Stimulated activated CD8-positive, alpha-beta memory T cell treated with anti-CD3 and anti-CD28 coated beads, Interleukin-7, amount 100 ng/mL, for 48 hours (primary cell): ENCODE measurements at places on chromosomes 12 and 14.

DNA sequence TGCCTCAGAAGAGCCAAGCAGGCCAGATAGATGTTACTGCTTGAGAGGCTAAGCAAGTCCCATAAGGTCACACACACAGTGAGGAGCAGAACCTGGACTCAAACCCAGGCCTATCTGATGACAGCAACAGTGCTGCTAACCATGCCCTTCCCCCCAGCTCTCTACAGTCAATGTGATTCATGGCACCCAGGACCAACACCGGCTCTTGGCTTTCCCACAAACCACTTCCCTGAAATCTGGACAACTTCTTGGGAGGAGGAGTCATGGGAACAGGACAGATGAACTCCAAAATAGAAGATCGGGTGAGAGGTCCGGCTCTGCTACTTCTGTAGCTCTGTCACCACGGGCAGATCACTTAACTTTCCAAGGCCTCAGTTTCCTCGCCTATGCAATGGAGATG is 716 bp upstream of the PTGDR start:
- DNase-seq = no peak

GRCh38 chr12:69872804-69873203 is 47.8 kb downstream of the MYRFL start:
- DNase-seq = no peak

DNA sequence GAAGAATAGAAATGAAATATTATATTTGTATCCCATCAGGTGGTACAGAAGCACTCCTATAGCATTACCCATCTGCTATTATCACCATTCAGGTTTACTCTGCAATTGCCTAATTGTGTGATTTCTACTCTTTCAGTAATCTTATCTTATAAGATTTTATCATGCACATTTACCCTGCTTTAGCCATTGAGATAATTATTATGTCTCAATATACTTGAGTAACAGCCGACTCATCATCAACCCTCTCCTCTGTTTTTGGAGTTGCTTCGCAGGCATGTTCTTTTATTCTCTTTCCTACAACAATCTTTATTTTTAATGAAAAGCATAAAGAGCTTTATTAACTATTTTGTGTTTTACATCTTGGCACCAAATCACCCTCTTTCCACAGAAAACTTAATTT is 419.9 kb downstream of the LRIG3 start:
- no peak for DNase-seq

GRCh38 chr14:91284791-91285548 is 40.5 kb upstream of the GPR68 start:
- DNase-seq = no peak

- DNase-seq = no peak
Measured at GRCh38 chr12:32595251-32595650, 83.8 kb upstream of the DNM1L start.

DNA sequence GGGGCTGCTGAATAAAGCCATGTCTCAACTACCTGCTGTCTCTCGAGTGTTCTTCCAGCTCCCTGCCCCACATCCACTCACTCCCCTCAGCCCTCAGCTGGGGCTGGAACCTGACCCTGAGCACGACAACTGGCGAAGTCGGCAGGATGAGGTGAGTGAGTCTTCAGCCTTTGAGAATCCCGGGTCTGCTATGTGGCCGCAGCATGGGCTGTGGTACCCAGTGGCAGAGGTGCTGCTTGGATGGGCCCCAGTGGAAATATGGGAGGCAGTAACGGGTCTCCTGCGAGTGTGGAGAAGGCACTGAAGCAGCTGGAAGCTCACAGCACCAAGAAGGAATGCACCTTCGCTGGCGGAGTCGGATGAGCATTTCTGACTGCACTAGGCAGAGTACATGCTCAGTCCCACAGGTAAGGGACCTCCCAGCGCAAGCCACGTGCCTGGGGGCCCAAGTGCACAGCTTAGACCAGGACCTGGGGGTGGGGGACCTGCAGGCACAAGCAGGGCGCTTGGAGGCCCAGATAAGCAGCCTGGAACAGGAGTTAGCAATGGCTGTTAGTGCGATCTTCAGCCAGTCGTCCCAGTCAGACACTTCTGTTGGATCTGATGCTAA is 95.5 kb upstream of the TMPO start:
- no peak for DNase-seq

- no peak for DNase-seq
Measured at GRCh38 chr12:105676694-105677093, 346.2 kb downstream of the C12orf75 start.

DNA sequence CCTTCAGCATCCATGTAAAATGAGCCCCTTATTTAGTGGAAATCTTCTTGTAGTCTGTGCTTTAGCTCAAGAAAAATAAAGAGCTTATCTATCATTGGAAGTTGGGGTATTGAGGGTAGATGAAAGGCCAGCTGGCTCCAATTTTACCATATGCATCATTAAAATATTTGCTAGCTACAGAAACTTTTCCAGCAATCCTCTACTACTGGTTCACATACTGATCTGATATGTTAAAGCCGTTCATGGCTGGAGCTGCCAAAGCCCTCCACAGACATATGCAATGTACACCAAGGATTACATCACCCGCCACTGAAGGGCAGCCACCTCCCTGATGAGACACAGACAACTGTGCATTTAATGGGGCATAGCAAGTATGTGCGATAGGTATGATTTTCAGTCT is 1205.3 kb downstream of the GALC start:
- no peak for DNase-seq

DNA sequence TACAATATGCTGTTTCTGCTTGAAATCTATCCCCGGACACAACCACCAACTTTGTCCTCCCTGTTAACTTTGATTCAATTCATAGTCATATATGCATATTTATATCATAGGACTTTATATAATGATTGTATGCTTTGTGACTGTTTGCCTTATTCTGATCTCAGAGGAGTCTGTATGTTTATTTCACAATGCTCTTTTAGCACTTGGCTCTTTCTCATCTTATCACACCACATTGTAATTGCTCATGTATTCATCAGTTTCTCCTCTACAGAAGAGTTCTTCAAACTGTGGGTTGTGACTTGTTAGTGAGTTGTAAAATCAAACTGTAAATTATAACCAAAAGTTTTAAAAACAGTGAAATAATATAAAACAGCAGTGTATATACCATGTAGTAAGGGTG is 21.7 kb upstream of the PPM1A start:
- no peak for DNase-seq
